ENCODE measurements at places on chromosomes 2 and 18. TPM values are rescaled to one million over a fixed set of nuclear protein-coding genes. Genes with fewer than 3 reads are reported as not detected.

DNA sequence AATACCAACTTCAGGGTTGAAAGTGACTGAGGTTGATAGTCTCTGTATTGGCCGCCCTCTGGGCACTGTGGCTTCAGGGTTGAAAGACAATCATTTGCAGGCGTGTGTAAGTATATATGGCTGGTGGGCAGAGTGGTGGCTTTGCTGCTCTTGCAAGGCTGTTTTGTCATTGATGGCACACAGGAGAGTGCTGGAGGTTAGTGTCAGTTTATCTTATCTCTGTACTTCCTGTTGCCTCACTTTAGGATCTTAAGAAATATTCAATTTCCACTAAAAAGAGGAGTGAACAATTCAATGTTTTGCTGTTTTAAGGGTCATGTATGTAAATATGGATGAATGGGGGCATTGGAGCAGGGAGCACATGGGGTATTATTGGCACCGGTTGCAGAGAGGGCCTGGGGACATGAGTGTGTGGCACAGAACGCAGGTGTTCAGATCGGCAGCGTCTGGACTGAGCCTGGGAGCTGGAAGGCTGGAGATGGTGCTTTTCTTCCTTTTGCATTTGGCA is 51.5 kb downstream of the NCK2 start:
- DNase-seq, result no peak

GRCh38 chr2:127829845-127830246 is 18.9 kb upstream of the WDR33 start:
- no peak for DNase-seq

DNA sequence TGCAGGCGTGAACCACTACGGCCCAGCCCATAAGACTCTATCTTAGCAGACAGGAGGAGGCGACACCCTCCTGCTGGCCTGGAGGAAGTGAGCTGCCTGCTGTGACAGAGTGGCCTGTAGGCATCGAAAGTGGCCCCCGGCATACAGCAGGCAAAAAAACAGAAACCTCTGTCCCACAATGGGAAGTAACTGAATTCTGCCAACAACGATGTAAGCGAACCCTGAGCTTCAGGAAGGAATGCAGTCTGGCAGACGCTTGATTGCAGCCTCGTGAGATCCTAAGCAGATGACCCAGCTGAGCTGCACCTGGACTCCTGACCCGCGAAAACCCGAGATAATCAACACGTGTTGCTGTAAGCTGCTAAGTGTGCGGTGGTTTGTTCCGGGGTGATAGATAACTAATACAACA is 13.6 kb downstream of the MRO start:
- no peak for DNase-seq

DNA sequence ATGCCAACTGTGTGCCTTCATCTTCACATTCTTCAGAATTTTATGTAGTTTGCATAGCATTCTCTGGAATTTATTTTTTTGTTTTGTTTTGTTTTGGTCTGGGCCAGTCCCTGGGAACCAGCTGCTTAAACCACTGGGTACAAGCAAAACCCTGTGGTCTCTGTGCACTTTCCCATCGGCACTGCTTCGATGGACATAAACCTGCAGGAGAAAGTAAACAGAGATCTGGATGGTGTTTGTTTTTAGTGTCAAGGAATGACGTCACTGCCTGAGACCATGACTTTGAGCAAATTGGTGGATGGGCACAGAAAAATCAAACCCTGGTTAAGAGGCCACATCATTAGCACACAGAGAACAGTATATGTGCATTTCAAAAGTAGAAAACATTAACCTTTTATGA is 64.7 kb upstream of the RASGRP3 start:
- no peak for DNase-seq

Gene ATP6V1B1
- 4.6 TPM for total RNA-seq

Gene FEV
- total RNA-seq, result not detected

Gene ZC3H8
- total RNA-seq, result 18.3 TPM

All from neural crest cell (in vitro differentiated cells).